ENCODE measurements at places on chromosomes 13 and 19. TPM values are rescaled to one million over a fixed set of nuclear protein-coding genes. Genes with fewer than 3 reads are reported as not detected.

DNA sequence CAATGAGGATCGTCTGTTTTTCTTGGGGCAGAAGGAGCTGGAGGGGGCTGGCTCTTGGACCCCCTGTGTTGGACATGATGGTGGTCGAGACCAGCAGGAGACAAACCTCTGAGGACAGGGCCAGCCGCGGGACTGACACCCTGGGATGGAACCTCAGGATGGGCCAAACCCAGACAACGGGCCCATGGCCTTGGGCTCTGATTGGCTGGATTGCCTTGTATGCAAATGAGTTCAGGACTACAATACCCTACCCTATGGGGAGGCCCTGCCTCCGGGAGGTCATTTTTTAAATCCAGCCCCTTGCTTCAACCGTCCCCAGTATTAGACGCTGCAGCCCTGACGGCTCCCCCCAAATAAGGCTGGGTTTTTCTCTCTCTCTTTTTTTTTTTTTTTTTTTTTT, 22.0 kb downstream of the SLC5A5 start:
- no peak for DNase-seq

GRCh38 chr19:567296-567900, 5.0 kb upstream of the BSG start:
- no peak for DNase-seq

The GADD45B gene
- total RNA-seq: 42.0 TPM

The EFNB2 gene
- 64.9 TPM for total RNA-seq

DNA sequence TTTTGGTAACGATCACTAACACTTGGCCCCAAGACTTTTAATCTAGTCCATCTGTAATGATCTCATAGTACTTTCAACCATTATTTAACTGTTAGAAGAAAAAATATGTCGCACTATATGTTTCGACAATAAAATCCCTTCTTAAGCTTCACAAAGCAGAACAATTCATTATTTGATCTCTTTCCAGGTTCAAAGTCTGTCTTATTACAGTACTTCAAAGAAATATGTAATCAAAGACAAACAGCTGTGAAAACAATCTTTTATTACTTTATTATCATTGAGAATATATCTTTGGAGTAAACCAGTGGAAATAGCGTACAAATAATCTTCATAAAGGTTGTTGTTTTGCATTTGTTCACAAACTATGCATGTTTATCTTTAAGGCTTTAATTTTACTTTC, 93.5 kb downstream of the DACH1 start:
- DNase-seq: no peak

GRCh38 chr19:325173-325936, 19.2 kb downstream of the MIER2 start:
- no peak for DNase-seq

DNA sequence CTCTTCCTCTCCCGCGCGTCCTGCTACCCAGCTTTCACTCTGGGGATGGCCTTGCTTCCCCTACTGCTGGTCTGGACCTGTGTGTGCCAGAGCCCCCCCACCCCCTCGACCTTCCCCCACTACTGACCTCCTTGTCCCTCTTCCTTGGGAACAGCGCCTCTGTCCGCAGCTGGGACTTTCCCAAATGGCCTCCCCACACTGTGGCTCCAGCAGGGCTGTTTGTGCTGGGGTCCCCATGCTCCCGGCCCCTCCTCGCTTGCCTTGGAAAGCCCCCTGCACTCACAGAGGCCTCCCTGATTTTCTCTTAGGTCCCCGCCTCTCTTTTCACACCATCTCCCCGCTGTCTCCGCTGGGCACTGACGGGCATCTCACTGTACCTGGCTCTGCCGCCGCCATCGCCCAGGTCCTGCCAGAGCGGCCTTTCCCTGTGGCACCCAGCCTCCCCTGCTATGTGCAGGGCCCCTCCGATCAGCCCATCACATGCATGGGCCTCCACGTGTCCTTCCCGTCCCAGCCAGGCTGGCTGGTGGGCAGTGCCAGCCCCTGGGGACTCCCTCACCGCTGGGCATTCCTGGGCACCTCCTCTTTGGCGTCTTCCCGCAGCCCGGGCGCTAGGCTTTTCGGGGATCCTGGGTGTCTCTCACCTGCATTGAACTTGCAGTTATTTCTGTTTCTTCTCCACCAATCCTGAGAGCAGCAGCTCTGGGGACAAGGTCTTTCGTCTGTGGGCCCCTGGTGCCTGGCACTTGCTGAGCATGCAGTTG, 118.7 kb downstream of the ATP11A start:
- no peak for DNase-seq

The DACT3 gene
- under 0.01 TPM for total RNA-seq

DNA sequence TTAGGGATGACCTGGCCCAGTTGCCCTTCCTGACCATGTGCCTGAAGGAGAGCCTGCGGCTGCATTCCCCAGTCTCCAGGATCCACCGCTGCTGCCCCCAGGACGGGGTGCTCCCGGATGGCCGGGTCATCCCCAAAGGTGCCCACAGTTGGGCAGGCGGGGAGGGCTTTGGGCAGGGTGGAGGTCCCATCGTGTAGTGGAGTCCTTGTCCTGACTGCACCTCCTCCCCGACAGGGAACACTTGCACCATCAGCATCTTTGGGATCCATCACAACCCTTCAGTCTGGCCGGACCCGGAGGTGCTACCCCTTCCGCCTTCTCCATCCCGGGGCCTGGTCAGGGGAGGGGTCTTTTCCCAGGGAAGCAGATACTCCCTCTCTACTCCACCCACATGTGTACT, 31.7 kb upstream of the CYP4F8 start:
- DNase-seq: no peak

The HRC gene
- total RNA-seq: not detected

The ZNF729 gene
- total RNA-seq: not detected

The KIR2DL4 gene
- not detected for total RNA-seq

- no peak for DNase-seq
Observed at GRCh38 chr19:18881491-18881890, 14.5 kb downstream of the CERS1 start.

DNA sequence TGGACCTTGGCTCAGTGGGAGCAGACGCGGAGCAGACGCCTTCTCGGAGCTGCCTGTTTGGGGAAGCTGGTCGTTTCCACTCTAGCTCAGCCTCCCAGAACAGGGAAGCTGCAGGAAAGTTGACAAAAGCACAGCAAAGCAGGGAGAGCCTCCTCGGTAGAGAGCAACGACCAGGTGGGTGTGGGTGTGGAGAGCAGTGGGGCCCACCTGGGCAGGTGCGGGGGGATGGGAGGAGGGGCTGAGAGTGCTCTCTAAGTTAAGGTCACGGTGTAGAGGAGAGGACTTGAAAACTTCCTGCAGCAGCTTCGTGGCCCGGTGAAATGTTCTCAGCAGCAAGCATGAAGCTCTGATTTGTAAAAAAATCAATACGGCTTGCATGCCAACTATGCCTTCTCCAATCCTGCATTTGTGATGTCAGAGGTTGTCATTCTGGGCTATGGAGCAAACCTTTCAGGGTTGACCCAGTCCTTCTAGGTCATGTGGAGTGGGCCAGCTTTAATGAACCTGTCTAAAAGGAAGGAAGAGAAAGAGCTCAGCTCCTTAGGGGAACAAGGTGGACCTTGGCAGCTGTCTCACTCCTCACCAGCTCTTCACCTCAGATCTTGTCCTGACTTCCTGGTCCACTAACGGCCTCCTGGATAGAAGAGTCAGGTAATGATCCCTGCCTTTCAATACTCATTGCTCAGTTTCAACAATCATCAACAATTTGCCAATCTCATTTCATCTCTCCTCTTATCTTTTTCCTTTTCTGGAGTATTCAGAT, 85.8 kb upstream of the UBL3 start:
- DNase-seq: no peak

- no peak for DNase-seq
Observed at GRCh38 chr13:63636316-63636993, 2220.8 kb upstream of the PCDH20 start.

DNA sequence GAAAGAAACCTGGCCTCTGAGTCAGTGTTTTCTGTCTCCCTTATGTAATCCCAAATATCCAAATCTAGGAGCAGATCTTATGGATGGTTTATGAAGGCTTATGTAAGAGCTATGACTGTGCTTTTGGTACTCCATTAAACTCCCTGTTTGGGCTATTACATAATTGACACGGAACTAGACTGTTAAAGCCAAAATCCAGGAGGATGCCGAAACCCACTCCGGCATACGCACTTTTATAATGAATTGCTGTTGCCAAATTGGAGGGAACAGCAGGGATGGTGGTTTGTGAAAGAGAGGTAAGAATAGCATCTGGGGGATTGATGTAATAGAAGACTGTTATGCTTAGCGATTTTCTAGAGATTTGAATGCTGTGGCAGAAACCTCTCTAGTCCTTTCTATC, 2.0 kb downstream of the MTUS2 start:
- DNase-seq: no peak

- DNase-seq: no peak
Observed at GRCh38 chr13:89136678-89137077, 1465.5 kb downstream of the SLITRK5 start.

- DNase-seq: peak; percentile 23
Observed at GRCh38 chr13:41457589-41458186, 338 bp downstream of the RGCC start.

DNA sequence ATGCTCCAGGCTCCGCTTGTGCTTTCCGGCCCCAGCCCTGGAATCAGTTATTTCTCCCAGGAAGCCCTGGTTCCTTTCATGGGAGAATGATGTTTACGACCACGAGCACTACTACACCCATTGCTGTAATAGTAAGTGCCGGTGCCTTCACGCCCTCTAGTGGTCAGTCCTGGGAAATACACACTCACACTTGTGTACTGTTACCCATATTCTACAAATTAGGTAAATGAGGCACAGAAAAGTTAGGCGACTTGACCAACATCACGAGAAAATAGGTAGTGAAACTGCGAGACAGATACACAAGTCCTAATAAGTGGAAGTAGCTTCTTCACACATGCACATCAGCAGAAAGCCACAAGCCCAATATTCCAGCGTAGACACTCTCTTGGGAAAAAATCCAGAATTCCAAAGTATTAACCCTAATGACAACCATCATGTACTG, 21.7 kb downstream of the CEACAM21 start:
- DNase-seq: peak; percentile 75

- DNase-seq: no peak
Observed at GRCh38 chr19:7251494-7251893, 42.7 kb downstream of the INSR start.

The ALOX5AP gene
- 0.25 TPM for total RNA-seq

The ADAMTS10 gene
- total RNA-seq: 13.0 TPM

DNA sequence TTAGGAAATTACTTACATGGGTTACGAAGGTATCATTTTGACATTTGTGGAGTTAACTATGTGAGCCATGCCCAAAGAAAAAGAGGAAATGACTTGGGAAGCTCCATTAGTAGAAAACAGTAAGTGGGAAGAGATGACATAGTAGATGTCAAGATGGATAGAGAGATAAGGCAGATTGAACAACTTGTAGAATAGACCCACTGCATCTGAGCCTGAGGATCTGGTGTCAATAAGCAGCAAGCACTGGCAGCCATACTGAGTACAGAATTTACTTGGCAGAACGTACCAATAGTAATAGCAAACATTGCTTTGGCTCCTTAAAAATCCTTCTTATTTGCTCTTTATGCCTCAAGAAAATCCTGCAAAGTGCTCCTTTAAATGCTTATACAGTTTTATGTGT, 203.8 kb downstream of the GPC6 start:
- no peak for DNase-seq

The CABP5 gene
- total RNA-seq: not detected

The SLC25A41 gene
- 0.13 TPM for total RNA-seq

GRCh38 chr13:30805603-30806011, 70.3 kb downstream of the ALOX5AP start:
- DNase-seq: no peak

The CYP2A6 gene
- total RNA-seq: not detected

The ZNF530 gene
- total RNA-seq: 4.7 TPM

GRCh38 chr13:96089749-96090239, at the start of gene HS6ST3:
HS6ST3 (plus strand) TSS chr13:96090107.
- no peak for DNase-seq

- peak; percentile 65 for DNase-seq
Observed at GRCh38 chr19:19514215-19514657, 1.1 kb downstream of the TSSK6 start.

DNA sequence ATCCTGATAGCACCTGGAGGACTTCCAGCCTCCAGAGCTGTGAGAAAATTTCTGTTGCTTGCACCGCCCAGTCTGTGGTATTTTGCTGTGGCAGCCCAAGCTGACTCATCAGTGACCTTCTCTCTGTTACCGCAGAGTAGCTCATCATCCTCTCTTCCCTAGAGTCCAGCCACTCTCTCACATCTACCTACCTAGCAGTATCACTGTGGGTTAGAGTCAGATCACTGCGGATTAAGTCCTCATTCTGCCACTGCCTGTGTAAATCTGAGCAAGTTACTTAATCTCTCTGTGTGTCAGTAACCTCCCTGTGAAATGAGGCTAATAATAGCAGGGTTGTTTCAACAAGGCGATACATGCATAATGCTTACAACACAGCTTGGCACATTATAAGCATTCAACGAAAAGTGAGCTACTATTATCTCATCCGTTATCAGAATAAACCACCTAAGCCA, 40.3 kb upstream of the USPL1 start:
- DNase-seq: peak; percentile 13

DNA sequence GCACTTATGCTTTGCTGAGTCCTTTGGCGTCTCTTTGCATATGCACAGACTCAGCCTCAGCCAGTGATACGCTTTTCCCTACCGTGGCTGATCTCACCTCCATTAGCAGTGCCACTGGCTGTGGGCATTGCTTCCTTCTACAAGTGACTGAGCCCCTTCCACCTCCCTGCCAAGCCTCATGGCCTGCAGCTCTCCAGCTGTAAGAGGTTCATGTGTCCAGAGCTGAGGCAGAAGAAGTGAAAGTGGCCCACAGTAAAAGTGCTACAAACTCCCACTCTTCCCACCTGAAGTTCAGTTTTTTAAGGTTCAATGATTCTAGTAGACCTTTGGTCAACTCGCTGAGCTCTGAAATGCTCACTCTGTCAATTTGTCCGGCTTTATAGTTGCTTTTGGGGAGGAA, 44.7 kb downstream of the SMARCA4 start:
- DNase-seq: no peak

DNA sequence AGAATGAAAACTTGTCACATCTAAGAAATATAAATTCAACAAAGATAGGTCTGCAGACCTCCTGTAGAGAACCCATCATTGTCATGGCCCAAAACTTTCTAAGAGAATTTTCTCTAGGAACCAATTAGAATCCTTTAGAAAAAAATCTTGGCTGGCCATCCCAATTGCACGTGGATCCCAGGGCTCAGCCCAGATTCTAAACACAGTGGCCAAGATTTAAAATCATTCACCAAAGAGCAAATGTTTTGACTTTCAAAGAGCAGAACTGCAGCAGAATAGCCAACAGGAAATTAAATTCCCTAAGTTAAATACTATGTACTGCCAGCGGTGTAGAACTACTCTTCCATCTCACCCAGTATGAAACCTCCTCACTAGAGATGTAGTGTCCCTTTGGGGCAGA, 21.3 kb downstream of the IPO5 start:
- DNase-seq: no peak

GRCh38 chr19:41706741-41707501, 1.5 kb upstream of the CEACAM5 start:
- DNase-seq: no peak

DNA sequence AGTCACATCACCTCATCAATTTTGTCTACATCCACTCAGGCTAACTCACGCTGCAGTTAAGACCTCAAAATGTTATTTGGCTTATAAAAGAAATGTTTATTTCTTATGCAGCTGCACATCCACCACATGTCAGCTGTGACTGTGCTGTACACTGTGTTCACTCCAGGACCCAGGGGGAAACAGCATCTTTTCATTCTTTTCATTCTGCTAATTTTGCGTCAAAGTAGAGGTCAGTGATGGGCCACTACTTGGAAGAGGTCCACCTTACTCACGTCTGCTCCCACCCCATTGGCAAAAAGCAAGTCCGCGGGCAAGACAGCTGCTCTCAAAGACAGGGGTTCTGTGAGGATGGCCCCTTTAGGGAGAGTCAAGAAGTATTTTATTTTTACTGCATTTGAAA, 4.5 kb upstream of the DCT start:
- DNase-seq: no peak

Measured in dermis microvascular lymphatic vessel endothelial cell (primary cell).